Hippocampal formation (tissue), 2 donors: ENCODE measurements at places on chromosomes 3 and 15.
A peak's percentile ranks its signal among the peaks of the same experiment; 100 is the strongest.

DNA sequence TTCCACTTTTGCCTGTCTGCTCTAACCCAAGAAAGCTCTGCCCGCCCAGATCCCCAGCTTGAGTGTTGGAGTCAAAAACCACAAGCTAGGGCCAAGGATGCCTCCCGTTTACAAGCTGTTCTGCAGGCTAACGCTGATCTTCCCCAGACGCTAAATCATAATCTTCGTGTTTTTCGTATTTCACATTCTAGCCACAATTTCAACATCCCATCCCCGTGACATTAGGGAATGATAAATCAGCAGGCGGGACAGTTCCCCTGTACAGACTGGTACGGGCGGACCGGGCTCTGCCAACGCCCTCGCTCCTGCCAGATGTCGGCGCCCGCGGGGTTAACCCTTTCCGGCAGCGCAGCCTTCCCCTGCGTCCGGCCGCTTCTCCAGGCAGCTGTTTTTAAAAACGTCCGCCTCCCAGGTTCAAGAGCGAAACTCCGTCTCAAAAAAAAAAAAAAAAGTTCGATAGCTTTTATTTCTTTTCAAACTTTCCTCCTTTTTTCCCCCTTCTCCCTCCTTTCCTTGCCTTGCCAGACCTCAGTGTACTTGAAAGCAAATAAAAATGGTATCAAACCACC, 81.0 kb upstream of the BNC1 start:
- peak; percentile 60 for DNase-seq

GRCh38 chr3:149382518-149382917, 5.1 kb upstream of the TM4SF1 start:
- DNase-seq = no peak

GRCh38 chr15:26260517-26261133, 397.5 kb upstream of the ATP10A start:
- DNase-seq = peak; percentile 5

DNA sequence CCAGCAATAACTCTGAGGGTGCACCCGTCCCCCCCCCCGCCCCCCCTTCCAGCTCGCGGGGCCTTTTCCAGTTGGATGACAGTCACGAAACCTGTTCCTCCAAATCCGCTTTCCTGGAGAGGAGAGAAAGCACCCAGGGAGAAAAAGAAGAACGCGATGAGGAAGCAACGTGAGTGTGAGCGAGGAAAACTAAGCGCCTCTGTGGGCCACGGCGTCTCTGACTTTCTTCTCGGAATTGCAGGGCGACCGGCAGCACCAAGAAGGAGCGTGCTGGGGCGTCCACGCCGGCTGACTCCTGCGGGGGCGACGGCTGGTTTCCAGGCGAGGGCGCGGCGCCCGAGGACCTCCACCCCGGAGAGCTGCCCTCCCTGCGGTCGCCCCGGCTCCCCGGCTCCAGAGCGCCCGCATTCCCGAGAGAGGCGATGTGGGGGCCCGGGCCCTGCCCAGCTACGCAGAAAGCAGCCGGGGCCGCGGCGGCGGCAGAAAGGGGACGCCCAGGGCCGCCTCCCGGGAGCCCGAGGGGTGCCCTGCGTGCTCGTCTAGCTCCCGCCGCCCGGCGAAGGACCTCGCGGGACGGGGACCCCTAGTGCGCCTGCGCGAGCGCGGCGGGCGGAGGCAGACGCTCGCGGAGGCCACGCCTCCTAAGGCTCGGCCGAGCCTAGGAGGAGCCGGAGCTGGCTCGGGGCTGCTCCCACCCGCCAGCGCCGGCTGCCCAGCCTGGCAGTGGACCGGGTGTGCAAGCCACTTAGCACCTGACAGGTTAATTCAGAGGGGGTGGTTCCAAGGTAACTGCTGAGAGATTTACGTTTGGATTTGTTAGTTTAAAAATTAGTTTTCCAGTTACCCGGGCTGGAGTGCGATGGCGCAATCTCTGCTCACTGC, 15.3 kb upstream of the ADIPOQ start:
- DNase-seq = peak; percentile 67

GRCh38 chr3:53169832-53170324, 8.9 kb downstream of the PRKCD start:
- DNase-seq = no peak

GRCh38 chr3:135192929-135193328, 397.9 kb downstream of the EPHB1 start:
- peak; percentile 50 for DNase-seq

- no peak for DNase-seq
Measured at GRCh38 chr15:101062471-101063171, 143.5 kb downstream of the LRRK1 start.

DNA sequence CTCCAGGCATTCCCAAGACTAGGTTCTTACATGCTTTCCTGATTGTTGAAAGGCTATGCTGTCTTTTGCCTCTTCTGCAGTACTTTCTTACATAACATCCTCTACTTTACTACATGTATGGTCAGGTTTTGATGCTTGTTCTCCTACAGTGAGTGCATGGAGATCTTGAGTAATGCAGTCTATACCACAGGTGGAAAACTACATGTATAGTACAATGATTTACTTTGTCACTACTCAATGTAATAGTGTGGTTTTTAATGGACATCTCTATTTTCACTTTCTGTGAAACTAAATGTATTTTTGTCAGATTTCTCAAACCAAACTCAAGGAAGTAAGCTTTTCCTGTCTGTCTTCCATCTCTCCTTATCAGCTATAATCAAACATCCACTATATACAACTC, 657.0 kb downstream of the TUSC7 start:
- no peak for DNase-seq

DNA sequence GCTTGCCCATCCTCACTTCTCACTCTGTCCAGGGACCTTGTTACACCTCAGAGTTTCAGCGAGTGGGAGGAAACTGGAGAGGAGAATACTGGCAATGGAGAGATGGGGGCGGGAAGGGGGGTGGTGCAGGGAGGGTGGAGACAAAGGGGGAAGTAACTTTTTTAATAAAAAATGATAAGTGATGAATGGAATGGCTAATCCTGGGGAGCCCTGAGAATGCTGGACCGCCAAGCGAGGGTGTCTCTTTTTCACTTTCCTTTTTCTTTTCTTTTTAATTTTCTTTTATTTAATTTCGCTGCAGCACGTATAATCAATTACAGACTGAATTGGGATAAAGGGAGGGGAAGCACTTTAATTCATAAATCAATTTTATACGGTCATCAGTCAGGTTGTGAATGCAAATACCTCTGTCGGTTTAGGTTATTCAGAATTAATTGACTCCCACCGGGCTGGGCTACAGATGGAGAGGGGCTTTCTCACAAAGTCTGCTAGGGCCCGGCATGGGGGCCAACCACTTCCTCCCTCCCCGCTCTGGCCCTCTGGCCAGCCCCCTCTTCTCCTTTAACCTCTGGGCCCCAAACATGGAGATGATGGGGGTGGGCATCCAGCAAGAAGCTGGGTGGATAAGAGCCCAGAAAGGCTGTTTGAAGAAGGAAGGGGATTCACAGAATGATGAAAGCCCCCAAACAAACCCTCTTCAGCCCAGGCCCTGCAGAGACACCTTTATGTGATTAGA, 106.8 kb upstream of the BOC start:
- no peak for DNase-seq

DNA sequence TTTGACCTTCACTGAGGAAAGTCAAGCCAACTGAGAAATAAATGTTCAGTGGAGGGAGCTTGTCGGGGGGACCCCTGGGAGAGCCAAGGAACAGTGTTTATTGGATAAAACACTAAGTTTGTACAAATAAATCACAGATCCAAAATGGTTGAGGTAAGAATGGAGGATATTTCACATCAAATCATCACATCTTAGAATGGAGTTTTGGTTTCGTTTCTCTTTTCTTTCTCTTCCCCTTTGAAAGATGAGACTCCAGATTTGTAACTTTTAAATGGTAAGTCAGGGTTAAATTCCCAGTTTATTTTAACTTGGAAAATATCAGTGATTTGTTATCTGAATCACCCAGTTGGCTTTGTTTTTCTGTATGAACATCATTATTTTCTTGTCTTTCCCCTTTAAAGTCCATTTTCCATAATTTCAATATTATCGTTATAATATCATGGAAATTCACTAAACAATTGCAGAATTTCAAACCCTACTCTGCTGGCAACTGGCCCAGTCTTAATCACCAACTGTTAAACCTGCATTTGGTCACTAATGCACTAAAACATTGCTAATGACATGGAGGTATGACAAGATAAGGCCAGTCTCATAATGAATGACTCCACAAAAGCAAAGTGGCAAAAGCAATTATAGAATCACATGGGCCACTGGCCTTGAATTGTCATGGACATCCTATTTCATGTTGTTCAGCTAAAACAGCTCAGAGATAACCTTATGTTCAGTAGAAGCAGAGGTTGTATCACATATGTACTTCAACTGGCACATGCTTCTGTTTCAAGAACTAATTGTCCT, 295.1 kb downstream of the SHOX2 start:
- DNase-seq = no peak

DNA sequence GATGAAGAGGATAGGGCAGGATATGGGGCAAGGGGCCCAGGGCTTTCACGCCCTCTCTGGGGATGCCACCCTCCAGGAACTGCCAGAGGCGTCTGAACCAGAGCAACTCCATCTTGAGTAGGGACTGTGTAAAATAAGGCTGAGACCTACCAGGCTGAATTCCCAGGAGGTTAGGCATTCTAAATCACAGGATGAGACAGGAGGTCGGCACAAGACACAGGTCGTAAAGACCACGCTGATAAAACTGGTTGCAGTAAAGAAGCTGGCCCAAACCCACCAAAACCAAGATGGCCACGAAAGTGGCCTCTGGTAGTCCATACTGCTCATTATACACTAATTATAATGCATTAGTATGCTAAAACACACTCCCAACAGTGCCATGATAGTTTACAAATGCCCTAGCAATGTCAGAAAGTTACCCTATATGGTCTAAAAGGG, 40.7 kb downstream of the HERC1 start:
- no peak for DNase-seq

DNA sequence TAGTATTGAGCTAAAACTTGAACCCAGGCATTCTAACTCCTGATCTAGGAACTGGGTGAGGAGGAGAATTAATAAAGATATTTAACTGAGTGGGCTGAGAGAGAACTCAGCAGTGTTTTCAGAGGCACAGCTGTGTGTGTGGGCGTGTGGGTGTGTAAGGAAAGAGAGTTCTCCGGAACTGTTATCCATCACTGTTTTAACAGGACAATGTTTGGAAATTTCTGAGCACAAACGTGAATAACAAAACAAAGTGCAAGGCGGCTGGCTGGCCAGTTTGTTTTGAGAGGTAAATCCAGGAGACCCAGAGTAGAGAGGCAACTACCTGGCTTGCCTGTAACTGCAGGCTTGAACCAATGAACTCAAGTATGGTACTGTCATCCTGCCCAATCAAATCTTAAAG, 5.0 kb upstream of the PTPN9 start:
- no peak for DNase-seq

GRCh38 chr3:164200053-164200823, 878.1 kb downstream of the SI start:
- no peak for DNase-seq

DNA sequence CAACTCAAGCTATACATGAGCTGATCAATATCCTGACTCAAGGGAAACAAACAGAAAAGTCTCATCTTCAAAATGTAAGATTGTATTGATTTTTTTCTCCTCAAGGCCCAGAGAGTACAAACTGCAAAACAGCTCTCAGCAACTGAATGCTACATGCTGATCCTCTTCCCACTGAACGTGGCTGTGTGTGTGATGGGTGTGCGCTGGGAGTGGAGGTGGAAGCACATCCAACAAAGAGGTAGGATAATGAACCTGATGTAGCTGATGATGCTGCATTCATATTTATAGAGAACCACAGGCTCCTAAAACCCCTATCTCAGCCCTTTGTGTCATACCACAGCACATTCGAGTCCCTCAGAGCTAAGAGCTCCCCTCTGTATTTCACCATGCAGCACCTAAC, 56.8 kb downstream of the GABRB3 start:
- no peak for DNase-seq

DNA sequence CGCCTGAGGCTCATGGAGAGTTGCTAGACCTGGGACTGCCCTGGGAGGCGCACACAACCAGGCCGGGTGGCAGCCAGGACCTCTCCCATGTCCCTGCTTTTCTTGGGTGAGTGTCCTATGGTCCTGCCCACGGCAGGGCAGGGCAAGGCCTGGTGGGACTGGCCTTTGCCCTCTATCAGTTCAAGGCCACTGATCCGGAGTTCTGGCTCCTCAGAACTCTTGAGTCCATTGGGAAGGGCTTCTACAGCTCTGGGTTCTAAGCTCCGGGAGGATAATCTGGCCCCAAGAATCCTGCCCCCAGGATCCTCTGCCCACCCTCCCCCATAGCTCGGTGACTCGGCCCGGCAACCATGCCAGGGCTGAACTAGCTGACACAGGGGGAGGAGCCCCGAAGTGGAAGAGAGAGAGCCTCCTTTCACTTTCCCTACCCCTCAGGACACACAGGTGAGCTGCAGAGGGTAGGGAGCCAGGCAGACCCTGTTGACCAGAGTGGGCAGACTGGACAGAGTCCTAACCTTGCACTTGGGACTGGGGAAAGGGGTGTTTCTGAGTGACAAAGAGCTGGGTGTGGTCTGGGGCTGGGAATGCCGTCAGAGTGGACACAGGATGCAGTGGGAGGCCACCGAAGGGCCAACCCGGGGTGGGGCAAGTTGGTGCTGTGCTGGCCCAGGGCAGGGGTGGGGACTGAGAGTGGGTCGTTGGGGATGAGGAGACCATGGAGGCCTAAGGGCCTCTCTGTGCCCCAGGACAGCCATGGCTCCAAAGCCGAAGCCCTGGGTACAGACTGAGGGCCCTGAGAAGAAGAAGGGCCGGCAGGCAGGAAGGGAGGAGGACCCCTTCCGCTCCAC, 664 bp downstream of the PARP3 start:
- no peak for DNase-seq

DNA sequence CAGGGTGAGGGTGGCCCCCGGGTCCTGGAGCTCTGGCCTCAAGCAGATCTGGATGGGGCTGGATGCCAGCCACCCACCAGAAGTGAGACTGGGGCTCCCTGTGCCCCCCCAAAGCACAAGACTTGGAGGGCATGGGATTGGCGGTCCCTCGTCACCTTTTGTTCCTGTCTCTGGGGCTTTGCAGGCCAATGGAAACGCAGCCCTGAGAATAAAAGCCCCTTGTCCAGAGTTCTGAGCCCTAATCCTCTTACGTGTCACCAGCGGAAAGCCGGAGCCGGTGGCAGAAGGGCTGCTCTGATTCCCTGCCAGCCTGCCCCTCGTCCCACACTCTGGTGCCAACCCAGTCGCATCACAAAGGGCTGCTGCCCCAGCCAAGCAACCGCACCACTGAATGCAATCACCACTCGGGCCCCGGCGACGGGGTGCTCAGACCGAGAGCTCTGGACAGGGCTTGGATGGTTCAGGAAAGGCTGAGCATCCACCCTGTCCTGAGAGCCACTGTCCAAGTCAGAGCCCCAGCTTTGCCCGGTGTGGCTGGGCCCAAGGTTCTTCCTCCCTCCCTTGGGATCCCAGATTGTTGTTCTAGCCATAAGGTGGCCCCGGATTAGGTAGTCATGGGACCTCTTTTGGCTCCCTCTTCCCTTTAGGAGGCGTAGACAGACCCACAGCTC, 22.8 kb upstream of the ELP6 start:
- DNase-seq = peak; percentile 30

- DNase-seq = no peak
Measured at GRCh38 chr15:40762919-40763800, 708 bp upstream of the GCHFR start.
